ENCODE measurements at places on chromosomes 6 and 20. TPM values are rescaled to one million over a fixed set of nuclear protein-coding genes. Genes with fewer than 3 reads are reported as not detected.
A peak's percentile ranks its signal among the peaks of the same experiment; 100 is the strongest.

GRCh38 chr6:109305028-109305427 is 77.2 kb downstream of the CD164 start:
- no peaks in the 10 kb centered on the region for H3K36me3 ChIP-seq
- no peaks in the 10 kb centered on the region for H3K27me3 ChIP-seq
- H3K27ac ChIP-seq: peak overlapping the region; percentile 80
- no peak overlapping the region for H3K4me3 ChIP-seq
- no peak for DNase-seq

The SLC22A7 gene
- total RNA-seq: not detected

GRCh38 chr20:1320902-1321653 is 7.9 kb downstream of the SDCBP2 start:
- H3K4me3 ChIP-seq: no peak overlapping the region

GRCh38 chr6:126077810-126078776 is 91.8 kb downstream of the TRMT11 start:
- H3K4me1 ChIP-seq: no peaks in the 10 kb centered on the region
- no peaks in the 10 kb centered on the region for H3K27me3 ChIP-seq
- H3K36me3 ChIP-seq: no peaks in the 10 kb centered on the region
- no peak overlapping the region for H3K27ac ChIP-seq
- H3K4me3 ChIP-seq: no peak overlapping the region

GRCh38 chr6:166490671-166491500 is 95.6 kb downstream of the RAMACL start:
- H3K36me3 ChIP-seq: peaks cover 14% of the 10 kb centered on the region
- no peaks in the 10 kb centered on the region for H3K27me3 ChIP-seq
- peaks cover 4% of the 10 kb centered on the region for H3K4me1 ChIP-seq
- no peak overlapping the region for H3K27ac ChIP-seq
- no peak overlapping the region for H3K4me3 ChIP-seq

The STMND1 gene
- total RNA-seq: 10.7 TPM
